ENCODE measurements at places on chromosomes 13 and 19.

DNA sequence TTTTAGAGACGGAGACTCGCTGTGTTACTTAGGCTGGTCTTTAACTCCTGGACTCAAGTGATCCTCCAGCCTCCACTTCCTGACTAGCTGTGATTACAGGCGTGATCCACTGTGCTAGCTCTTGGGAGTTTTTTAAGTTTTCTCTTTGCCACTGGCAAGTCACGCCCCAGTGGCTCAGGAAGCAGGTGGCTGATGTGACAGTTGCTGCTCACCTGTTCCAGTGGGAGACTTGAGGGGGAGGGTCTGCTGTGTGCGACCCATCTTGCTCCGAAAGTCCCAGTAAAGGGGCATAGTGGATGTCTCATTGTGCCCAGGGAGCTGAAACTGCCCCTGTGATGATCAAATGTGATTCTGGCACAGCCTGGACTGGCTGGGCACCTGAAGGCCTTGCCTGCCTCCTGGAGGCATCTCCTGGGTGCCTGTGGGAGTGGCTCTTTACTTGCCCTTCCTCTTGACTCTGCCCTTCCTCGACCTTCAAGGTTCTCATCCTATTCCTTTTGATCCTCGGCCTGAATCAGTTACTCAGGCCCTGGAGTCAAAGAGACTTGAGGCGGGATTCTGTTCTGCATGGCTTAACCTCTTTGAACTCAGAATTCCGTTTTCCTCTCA lies 7.8 kb downstream of the SMARCA4 start:
- no peak for DNase-seq

DNA sequence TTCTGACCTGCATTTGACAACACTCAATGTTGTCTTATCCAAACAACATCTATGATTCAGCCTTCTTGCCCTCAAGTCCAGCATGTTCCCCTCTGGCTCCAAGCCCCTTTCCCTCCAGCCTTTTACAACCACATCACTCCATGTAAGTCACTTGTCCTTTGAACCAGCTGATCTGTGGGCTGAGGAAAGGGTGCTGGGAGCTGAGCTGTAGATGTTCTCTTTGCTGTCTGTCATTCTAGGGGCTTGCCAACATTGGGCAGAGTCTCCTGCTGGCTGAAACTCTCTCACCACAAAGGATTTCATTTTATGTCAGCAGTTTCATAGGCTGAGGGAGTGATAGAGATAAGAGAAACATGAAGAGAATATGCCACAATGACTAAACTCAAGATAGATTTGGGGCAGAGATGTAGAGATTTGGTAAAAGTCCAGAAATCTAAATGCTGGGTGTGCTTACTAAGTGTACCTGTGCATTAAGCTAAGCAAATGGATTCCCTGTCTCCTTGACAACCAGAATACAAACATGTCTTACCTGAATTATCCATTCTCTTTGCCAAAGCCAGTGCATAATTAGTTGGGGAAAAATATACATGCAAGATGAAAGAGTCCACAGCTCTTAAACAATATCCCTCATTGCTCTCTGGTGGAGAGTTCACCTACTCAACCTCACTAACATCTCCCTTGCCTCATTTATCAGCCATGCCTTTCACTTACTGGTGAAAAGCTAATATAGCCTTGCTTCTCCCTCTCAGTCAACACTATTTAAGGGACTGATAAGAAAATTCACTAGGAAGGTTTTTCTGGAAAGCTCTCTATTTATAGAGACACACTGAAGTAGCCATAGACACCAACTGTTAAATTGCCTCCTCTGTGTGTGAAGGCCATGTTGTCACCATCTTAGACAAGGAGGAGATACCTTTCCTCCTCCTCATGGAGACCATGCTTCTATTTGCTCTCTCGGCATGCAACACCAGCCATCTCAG lies 175.5 kb upstream of the SERP2 start:
- DNase-seq, result no peak

DNA sequence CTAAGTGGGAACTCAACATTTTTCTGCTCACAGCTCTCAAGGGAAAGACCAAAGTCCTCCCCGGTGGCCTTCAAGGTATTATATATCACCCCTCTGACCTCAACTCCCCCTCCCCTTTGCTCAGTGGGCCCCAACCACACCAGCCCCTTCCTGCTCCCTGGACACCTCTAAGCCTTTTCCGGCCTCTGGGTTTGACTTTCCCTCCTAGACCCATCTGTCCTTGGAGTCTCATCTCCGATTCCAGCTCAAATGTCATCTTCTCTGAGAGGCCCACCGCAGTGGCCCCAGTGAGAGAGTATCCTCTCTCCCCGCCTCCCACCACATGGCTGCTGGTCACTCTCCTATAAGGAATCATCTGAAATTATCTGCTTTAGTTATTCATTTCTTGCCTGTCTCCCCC lies 941 bp upstream of the UHRF1 start:
- no peak for DNase-seq

DNA sequence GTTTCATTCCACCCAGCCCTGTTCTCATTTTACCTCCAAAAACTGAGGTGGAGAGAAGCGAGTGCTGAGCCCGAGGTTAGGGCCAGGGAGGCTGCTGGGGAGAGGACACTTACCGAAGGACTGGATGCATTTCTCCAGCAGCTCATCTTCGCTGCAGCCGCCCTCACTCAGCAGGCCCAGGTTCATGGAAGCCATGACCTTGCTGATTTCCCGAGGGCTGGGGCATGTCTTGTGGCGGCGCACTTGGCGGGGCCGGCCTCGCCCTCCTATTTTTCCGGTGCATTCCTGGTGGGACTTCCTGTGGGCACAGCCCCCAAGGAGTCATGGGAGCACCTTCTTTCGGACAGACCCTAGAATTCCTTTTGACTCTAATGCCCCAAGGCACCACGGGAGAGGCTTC lies 4.2 kb downstream of the RASGRP4 start:
- no peak for DNase-seq

DNA sequence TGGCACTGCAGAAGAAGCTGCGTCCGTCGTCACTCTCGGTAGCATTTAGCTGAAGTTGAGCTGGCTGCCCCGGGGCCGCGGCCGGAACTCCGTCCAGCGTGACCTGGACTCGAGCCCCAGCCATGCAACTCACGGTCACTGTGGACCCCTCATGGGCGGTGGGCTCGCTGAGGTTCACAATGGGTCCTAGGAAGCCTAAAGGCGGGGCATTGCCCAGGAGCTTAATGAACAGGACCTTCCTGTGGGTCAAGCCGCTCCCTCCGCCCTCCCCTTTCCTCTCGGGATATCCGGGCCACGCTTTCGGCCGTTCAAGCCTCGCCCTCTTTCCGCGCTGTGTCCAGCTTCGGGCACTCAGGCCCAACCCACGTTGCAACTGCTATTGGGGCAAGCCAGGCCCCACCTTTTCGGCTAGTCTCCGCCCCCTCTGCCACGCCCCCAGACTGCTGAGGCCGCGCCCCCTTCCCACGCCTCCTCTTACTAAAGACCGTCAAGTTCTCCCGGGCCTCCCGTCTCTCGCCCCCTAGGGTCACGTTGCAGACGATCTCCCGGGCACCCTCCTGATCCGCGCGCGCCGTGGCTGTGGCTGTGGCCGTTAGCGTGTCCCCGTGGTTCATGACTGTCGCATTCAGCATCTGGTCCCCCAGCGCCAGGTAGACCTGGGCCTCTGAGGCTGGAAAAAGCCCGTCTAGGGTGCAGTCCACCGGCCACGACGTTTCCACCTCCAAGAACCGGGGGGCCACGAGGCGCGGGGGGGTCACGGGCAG lies 1.4 kb upstream of the RAVER1 start:
- DNase-seq, result no peak

DNA sequence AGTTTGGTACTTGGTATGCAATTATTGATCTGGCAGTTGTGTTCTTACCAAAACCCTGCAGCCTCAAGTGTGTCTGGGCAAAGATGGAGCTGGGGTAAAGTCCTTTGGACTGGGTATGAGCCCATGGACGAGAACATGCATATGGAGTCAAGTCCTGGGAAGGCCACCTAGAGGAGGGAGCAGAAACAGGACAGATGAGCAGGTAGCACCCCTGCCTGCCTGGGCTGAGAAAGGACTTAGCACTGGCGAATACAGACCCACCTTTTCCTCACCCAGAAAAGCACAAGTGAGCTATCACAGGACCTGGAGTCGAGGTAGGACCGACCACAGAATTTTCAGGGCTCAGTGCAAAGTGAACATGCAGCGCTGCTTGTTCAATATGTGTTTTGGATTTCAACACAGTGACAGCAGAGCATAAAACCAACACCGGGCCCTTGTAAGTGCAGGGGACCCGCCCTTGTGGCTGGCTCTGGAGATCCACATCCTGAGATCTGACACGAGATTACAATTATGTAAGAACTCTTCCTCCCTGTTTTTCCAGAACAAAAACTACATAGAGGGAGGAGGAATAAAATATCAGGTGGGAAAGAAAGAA lies 25.9 kb downstream of the IGFL2 start:
- no peak for DNase-seq

DNA sequence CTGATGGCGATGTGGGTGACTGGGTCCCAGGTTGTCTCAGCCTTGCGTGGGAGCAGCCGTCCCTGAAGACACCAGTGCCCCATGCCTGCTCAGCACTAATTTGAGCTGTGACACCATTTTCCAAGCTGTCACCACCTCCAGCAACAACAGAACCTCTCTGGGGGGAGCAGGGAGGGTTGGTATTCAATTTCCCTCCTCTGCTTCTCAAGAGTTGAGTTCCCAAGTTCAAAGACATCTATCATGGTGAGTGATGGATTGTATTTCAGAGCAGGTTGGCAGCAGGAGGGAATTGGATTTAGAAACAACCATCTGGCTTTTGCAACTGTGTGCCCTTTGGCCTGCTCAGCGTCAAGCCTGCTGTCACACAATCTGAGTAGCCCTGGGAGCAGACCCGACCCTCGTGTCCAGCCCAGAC lies 46.9 kb upstream of the UQCRFS1 start:
- no peak for DNase-seq

DNA sequence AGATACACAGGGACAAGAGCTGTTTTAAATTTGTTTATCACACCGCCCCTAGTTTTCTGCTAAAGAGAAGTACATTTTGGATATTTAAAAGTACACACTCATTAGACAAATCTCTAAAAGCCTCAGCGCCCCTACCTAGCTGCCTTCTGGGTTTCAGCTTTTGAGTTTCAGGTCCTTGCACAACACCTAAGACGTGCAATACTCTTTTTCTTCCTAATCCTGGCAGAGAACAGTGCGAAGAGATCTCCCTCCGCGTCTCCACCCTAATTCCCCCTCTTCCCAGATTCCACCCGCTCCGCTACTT lies 421 bp upstream of the KLF5 start:
- DNase-seq, result no peak

GRCh38 chr13:27267596-27267995 lies 3.0 kb upstream of the RASL11A start:
- no peak for DNase-seq

GRCh38 chr19:52949422-52949821 lies 13.3 kb downstream of the ZNF816 start:
- DNase-seq, result no peak

- DNase-seq, result no peak
Measured at GRCh38 chr19:10846500-10847202, 1.6 kb upstream of the C19orf38 start.

GRCh38 chr19:41694831-41695635 lies 7.0 kb upstream of the CEACAM7 start:
- DNase-seq, result no peak

GRCh38 chr19:42255766-42256745 lies 1.1 kb upstream of the ERF start:
- no peak for DNase-seq

DNA sequence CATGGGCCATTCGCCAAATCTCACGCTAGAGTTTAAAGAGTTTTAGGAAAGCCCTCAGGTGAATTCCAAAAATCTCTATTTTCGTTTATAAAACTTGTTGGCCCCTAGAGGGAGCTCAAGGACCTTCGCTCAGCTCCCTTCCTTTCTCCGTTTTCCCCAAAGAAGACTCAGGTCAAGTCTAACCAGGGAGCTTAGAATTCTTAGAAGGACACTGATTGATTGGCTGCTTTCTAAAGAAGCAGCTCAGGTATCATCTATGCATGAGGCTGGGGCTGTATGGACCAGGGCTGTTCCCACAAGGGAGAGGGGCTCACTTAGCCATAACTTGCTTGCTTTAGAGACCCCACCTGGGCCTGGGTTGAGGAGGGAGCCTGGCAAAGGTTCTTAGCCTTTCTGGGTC lies 20.5 kb downstream of the DZIP1 start:
- DNase-seq, result no peak

- no peak for DNase-seq
Measured at GRCh38 chr13:80400164-80400864, 59.4 kb upstream of the SPRY2 start.

DNA sequence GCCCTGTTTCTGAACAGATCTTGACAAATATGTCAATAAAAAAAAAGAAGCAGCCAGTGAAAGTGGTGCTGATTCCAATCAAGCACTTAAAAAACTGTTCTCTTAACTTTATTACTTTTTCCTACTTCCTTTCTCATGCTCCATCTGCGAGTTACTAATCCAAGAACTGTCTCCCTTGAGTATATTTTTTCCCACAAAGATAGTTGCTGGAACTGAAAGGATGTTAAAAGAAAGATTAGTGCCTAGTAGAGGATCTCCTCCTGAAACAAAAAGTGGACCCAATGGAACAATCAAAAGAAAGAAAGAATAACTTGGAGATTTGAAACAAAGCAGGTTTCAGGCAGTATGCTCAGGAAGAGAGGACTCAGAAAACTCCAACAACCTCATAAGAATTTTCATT lies 1034.8 kb downstream of the PCDH17 start:
- no peak for DNase-seq

GRCh38 chr13:98977568-98978265 lies at the start of gene DOCK9:
TSS of gene DOCK9 (minus strand) at chr13:98978064. CDS start at chr13:98977909, 155 bp downstream.
- DNase-seq, result no peak

DNA sequence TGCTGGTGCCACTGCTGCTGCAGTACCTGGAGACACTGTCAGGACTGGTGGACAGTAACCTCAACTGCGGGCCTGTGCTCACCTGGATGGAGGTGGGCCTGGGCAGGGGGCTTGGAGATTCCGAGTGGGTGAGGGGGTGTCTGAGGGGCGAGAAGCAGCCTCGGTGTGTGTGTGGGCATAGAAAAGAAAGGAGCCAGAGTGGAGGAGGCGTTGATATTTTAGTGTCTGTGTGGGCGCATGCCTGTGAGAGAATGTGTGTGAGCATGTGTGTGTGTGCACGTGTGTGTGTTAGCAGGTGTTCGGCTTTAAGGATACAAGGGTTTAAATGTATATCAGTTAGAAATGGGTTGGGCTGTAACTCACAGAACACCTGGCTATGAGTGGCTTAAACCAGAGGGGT lies 3.7 kb downstream of the ARHGAP33 start:
- no peak for DNase-seq

DNA sequence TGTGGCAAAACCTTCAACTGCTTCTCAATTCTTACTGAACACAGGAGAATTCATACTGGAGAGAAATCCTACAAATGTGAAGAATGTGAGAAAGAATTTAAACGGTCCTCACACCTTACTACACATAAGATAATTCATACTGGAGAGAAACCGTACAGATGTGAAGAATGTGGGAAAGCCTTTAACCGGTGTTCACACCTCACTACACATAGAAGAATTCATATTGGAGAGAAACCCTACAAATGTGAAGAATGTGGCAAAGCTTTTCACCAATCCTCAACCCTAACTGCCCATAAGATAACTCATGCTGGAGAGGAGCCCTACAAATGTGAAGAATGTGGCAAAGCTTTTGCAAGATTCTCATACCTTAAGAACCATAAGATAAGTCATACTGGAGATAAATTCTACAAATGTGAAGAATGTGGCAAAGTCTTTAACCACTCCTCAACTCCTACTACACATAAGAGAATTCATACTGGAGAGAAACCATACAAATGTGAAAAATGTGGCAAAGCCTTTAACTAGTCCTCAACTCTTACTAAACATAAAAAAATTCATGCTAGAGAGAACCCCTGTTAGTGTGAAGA lies 111.7 kb downstream of the ZNF100 start:
- no peak for DNase-seq

- no peak for DNase-seq
Measured at GRCh38 chr19:24173882-24174281, 86.9 kb downstream of the ZNF254 start.

GRCh38 chr13:30477346-30478195 lies 11.8 kb upstream of the HMGB1 start:
- no peak for DNase-seq

Measured in cerebellar nuclear complex (tissue), 1 donor.